ENCODE measurements at places on chromosomes 5 and 9.

GRCh38 chr5:34891981-34892380 is 23.3 kb downstream of the RAD1 start:
- no peak for DNase-seq

GRCh38 chr9:133684936-133685361 is 48.8 kb downstream of the DBH start:
- DNase-seq = no peak

DNA sequence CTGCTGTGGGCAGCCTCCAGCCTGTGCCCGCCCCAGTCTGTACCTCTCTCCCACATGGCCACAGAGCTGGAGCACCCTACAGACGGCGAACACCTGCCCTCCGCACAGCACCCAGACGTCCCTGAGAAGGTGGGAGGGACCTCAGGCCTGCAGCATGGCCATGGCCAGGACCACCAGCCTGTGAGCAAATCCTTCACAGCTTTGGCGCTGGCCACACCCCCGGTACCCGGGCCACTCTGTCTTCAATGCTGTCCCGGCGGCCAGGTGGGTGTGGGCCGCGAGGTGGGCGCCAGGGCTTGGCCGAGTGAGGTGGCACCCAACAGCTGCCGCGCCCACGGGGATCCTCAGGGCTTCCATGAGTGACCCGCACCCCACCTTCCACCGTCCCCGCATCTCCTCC is 18.7 kb downstream of the NOTCH1 start:
- no peak for DNase-seq

DNA sequence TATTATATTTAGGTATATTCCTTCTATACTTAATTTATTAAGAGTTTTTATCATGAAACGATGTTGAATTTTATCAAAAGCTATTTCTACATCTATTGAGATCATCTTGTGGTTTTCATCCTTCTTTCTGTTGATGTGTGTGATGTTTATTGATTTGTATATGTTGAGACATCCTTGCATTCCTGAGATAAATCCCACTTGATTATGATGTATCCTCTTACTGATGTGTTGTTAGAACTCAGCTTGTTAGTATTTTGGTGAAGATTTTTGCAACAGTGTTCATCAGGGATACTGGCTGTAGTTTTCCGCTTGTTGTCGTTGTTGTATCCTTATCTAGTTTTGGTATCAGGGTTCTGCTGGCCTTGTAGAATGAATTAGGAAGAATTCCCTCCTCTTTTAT is 213.6 kb downstream of the GDNF start:
- no peak for DNase-seq

DNA sequence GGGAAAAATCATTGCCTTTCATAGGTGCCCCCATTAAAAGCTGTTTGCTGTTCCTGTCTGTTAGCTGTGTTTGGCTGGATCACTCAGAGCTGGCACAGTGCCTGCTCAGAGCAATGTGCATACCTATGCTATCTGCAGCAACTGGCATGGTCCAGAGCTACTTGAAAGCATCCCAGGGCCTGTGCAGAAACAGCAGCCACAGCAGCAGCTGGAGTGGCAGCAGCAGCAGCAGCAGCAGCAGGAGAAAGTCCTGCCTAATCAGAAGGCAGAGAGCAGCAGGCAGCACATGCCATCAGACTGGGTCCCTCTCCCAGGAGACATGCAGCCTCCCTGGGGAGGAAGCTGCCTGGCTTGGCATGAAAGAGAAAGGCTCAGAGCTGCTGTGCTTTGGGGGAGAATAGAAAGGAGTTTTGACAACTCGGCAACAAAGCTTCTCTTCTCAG is 243.8 kb upstream of the WWC1 start:
- DNase-seq = no peak

GRCh38 chr9:38180656-38181055 is 111.6 kb upstream of the SHB start:
- no peak for DNase-seq

GRCh38 chr5:172801179-172801671 is 30.2 kb upstream of the DUSP1 start:
- no peak for DNase-seq

- DNase-seq = no peak
Measured at GRCh38 chr5:1568201-1568979, 44.6 kb upstream of the LPCAT1 start.

Measured in stimulated activated CD4-positive, alpha-beta T cell treated with anti-CD3 and anti-CD28 coated beads, TNF-alpha, amount 100 ng/mL, for 1 hour (primary cell).